ENCODE measurements at places on chromosomes 3 and 15.
A peak's percentile ranks its signal among the peaks of the same experiment; 100 is the strongest.

DNA sequence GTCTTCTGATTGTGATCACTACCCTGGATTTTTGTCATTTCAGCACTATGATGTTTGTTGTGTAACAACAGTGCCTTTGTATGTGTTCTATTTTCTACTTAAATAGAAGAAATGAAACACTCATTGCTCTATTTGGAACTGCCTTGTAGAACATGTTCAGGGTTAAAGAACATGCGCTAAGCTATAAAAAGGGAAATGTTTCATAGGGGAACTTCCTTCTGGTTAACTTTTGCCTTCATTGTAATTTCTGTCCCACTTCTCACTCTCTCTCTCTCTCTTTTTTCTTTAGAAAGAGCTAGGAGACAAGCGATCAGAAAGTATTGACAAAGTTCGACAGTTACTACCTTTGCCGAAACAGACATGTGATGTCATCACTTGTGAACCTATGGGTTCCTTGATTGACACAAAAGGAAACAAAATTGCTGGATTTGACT is at the start of gene P2RY12:
TSS of gene P2RY12 (minus strand) at position 13 of the 434 bp plus-strand sequence. CDS start 45,908 bp downstream, outside the sequence.
- no peak for DNase-seq

GRCh38 chr3:69472093-69472492 is 86.2 kb upstream of the FRMD4B start:
- DNase-seq, result no peak

DNA sequence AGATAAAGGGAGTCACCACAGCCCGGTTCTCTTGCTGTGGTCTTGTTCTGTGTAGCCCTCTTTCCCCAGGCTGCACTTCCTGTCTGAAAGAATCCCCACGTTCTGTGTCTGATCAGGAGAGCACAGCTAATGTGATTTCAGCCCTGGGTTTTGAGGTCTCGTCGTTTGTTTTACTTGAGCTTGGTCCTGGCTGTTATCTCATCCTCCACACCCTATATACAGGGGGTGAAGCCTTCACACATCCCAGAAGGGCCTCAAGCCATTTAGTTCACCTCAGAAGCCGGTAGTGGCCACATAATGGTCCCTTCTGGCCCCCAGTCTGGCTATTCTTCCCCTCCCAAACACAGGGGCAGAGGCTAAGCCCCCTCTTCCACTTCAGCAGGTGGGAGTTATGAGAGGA is 115.6 kb downstream of the PDE8A start:
- no peak for DNase-seq

DNA sequence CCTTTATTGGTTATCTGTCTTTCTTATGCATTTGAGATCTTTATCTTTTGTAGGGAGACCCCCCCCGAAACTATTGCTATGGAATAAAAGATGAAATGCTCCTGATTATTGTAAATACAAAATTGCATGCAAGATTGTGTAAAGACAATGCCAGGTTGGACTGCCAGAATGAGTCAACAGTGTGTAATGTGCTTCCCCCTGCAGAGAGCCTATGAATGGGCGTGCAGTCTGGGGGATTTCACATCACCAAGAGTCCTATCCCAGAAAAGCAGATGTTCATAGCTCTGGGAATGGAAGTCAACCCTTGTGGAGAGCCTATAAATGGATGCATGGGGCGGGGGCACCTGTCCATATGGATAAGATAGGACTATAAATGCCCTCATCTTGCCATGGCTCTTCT is 584.3 kb downstream of the NSUN3 start:
- DNase-seq, result no peak

GRCh38 chr3:43923104-43923882 is 232.6 kb downstream of the ABHD5 start:
- DNase-seq, result no peak

DNA sequence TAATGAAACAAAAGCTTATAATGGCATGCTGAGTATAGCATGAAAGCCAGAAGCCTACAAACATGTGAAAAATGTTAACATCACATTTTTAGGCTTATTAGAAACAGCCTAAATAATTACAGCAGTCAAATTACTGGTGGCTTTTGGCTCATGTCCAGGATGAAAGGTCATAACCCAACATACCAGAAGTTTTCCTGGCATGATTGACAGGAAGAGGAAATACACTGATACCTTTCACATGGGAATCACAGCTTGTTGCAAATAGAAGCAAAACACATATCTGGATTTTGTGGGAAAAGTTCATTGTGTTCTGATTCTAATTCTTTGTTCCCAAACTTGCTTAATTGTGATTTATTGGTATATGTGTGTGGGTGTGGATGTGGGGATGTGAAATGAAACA is 393.5 kb upstream of the ARRDC4 start:
- no peak for DNase-seq

- no peak for DNase-seq
Observed at GRCh38 chr3:119669906-119670570, 7.2 kb downstream of the COX17 start.

GRCh38 chr3:56064684-56065083 is 403.6 kb downstream of the ERC2 start:
- DNase-seq, result no peak

GRCh38 chr15:97470417-97470816 is 490.1 kb upstream of the ARRDC4 start:
- DNase-seq, result no peak

- no peak for DNase-seq
Observed at GRCh38 chr3:101850246-101851051, 1.1 kb downstream of the NFKBIZ start.

DNA sequence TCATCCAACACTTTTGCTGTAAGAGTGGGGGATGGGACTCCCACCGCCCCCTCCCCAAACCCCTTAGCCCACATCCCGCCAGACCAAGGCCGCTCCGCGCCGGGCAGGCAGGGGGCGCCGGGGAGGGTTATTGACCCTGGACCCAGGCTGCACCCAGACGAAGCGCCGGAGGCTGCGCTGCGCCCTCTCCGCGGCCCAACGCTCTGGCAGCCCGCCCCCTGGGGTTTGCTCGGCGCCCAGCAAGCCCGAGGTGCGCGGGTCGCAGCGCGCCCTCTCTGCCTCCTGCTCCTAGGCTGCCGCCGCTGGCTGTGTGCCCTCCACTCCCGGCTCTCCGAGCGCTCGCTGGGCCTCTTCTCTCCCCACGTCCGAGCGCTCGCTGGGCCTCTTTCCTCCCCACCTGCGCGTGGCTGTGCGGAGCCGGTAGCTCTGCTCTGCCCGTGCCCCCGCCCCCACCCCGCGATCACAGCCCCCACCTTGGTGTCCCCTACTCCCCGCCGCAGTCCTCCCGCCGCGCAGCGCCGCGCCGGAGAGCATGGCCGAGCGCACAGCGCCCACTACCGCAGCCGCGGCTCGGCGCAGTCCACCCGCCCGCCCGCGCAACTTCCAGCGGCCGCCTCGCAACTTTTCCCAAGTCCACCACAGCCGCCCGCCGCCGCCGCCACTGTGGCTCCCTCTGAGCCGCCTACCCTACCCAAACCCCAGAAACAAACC is 1.2 kb downstream of the MECOM start:
- DNase-seq, result peak; percentile 90

DNA sequence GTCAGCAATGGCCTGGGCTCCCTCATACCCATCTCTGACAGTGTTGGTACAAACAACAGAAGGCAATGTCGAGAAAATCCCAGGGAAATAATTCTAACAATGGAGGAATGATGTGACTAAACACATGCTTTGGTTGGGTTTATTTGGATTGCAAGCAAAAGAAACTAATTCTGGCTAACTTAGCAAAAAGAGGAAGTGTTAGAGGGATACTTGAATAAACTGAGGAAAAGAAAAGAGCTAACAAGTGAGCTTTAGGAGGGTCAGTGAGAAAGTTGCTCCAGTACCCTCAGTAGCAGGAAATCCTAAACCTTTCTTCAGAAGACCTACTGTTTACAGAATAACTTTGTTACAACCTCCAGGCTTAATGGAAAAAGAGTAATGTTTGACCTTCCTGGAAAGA is 264.6 kb upstream of the WNT5A start:
- DNase-seq, result no peak

GRCh38 chr3:70740872-70741271 is 428.4 kb upstream of the MDFIC2 start:
- DNase-seq, result no peak

DNA sequence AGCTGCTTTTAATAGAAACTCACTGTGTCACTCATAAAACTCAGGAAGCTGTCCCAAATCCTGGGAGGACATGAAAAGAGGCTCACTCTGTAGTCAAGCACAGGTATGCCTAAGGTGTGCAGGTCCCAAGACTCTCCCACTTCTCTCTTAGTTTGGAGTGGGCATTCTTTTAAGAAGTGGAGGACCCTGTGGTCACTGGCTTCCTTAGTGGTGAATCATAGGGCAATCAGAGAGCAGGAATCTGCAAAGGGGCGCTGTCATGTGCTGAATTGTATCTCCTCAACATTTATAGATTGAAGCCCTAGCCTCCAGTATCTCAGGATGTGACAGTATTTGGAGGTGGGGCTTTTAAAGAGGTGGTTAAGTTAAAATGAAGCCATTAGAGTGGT is 47.2 kb upstream of the ZBTB38 start:
- no peak for DNase-seq

DNA sequence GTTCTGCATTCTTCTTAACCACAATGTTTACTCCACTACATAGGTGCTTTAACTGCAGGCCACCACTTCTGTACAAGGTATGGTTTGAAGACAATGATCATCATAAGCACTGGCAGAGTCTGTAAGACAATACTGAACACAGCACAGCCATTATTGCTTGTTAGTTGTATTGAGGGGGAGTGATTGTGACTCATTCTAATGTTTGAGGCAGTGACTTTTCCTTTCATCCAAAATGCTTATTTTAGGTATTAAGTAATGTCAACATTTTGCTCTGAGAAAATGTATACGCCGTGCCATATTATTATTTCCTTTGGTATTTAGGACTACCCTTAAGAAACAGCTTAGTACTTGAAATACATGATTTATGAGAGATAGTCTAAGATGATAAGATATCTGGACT is 618.2 kb upstream of the ZNF717 start:
- no peak for DNase-seq

DNA sequence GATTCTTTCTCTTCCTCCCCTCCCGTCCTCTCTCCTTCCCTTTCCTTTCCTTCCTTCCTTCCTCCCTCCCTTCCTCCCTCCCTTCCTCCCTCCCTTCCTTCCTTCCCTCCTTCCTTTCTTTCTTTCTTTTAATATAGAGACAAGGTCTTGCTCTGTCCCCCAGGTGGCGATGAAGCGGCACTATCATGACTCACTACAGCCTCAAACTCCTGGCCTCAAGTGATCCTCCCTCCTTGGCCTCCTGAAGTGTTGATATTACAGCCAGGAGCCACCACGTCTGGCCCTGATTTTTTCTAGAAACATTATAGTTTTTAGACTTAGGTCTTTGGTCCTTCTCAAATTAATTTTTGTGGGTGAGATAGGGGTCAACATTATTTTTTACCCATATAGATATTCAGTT is 15.5 kb downstream of the GRM2 start:
- no peak for DNase-seq

DNA sequence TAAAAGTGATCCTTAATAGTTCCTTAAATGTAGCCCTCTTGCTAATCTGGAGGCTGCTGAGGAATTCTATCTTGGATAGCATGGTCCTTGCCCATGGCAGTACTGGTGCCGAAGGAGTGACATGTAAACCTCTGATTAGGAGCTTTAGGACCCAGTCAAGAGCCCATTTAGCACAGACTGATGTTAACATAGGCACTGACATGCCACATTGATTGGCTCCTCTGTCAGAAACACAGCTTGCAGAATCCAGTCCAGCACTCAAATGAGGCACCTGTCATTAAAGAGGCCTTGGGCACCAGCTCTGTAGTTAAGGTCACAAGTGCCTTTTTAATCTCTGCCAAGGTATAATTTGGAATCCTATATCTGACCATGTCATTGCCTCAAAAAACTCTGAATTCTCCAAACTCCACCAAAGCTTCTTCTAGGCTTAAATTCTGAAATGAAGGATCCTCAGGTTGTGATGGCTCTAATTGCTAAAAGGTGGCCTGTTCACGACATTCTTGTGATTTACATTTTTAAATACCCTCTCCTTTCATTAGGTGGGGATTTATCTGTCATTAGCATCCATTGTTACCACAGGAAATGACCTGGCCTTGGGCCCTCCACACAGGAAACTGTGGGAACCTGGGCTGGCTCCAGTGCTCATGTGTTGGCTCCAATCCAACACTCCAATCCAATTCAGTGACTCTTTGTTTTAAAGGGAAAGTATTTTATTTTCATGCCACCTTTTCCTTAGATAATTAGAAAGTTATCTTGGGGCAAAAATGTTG is 57.3 kb upstream of the RNF7 start:
- DNase-seq, result peak; percentile 42

DNA sequence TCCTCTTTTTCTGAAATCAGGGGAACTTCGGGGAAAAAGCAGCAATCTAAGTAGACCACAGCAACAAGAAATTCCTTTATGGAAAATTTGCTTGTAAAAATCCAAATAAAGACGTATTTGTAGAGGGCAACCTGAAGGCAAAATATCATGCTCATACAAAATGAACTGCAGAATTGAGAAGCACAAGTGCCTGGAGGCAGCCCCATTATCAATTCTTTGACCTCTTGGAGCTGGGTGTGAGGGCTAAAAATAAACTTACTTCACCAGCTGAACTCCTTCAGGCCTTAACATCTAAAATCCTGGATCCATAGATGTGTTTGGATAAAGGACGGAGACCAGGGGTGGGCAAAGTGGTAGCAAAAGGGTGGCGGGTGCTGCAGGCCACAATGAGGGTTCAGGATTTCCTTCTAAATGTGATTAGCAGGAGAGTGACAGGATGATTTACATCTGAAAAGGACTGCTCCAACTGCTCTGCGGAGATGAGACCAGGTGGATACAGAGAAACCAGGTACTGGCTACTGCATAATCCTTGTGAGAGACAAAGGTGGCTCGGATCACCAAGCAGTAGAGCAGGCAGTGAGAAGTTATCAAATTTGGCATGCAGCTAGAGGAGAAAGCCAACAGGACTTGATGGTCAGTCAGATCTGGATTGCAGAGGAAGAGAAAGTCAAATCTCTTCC is 81.7 kb upstream of the TJP1 start:
- DNase-seq, result no peak

GRCh38 chr3:146343551-146343950 is 92.6 kb upstream of the PLSCR4 start:
- DNase-seq, result no peak

GRCh38 chr3:76551739-76552138 is 488.2 kb upstream of the ROBO2 start:
- no peak for DNase-seq

DNA sequence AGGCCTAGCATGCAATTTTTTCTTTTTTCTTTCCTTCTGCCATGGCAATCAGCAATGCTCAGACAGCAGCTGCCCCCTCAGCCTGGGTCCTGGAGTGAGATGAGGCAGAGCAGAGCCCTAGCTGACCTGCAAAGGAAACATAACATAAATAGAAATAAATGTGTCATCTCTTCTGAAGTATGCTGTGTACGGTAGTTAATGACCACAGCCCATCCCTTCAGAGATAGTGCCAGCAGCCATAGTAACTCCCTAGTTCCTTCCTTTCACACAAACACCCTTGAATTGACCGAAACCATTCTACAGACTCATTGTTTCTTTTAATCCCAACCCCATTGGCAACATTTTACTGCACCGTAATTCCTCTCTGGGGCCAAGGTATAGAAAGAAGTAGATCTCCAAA is 8.4 kb upstream of the CD47 start:
- no peak for DNase-seq

DNA sequence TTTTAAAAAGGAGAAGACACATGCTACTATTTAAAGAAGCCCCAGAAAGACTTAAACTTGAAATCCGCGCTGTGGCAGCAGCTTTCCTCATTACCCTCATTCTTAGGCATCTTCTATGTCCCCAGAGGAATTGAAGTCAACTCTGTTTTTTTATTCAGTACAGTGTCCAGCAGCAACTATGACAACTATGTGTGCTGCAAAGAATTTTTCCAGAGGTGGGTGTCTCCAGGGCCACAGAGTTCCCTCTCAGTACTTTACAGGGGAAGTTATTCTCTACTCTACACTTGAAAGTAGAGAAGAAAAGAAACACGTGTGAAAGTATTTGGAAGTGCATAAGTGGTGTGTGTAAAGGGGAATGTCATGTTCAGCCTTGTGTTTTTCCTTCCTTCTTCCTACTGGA is 32.0 kb downstream of the GATM start:
- no peak for DNase-seq
